GM23248 (cell line): ENCODE measurements at places on chromosomes 16 and 17. TPM values are rescaled to one million over a fixed set of nuclear protein-coding genes. Genes with fewer than 3 reads are reported as not detected.

VMP1 gene
- total RNA-seq: 214 and 216 TPM in 2 replicates

LYRM9 gene
- 11.3 and 18.6 TPM in 2 replicates for total RNA-seq

HYDIN gene
- total RNA-seq: 0.54 TPM in 1 of 2 replicates, not detected in the other

CDYL2 gene
- total RNA-seq: 5.2 and 15.7 TPM in 2 replicates

OR1F1 gene
- 5.3 TPM in 1 of 2 replicates, not detected in the other for total RNA-seq

KIF18B gene
- 1.4 and 2.1 TPM in 2 replicates for total RNA-seq

KRT24 gene
- not detected in 2 replicates for total RNA-seq

CX3CL1 gene
- not detected in 2 replicates for total RNA-seq

SCGB1C2 gene
- not detected in 2 replicates for total RNA-seq

SKAP1 gene
- not detected in 2 replicates for total RNA-seq

GRCh38 chr17:6069539-6070429 is at the start of gene WSCD1:
Gene WSCD1 (plus strand): TSS chr17:6070379. CDS start chr17:6080659, 10,280 bp downstream.
- H3K36me3 ChIP-seq: no peaks in the 10 kb centered on the region
- no peaks in the 10 kb centered on the region for H3K4me1 ChIP-seq
- H3K27ac ChIP-seq: no peak within 1 kb of the TSS
- DNase-seq: peak; percentile 21
- no peak within 1 kb of the TSS for H3K4me3 ChIP-seq

DNA sequence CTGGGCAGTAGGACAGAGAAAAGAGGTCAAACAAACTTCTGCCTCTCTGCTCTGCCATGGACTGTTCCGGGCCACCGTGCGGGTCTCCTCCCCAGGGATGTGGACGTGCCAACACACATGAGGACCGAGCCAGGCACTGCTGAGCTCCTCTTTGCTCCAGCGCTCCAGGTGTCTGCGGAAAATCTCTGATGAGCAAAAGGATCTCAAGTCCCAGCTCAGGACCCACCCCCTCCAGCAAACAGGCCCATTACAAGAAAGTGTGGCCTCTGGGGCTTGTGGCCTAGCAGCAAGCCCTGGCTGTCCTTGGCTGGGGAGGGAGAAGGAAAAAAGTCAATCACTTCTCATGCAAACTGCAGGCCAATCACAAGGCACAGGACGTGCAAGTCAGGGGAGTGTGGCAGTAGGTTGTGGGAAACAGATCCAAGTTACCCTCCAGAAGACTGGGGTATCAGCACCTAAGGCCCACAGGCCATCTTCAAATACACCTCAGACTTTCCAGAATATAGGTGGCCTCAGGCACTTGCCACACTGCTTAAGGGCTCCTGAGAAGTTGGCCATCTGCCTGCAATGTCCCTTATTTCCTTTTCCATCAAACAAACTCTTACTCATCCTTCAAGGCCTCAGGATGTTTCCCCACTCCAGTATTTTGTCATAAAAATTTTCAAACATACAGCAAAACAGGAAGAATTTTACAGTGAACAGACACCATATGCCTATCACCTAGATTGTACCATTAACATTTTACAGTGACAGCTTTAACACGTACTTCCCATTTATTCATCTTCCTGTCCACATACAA is 36.0 kb upstream of the SREBF1 start:
- H3K36me3 ChIP-seq: peaks cover 14% of the 10 kb centered on the region; the same call in 1 of the 2 replicates
- no peak overlapping the region for H3K4me3 ChIP-seq
- peaks cover 16% of the 10 kb centered on the region for H3K4me1 ChIP-seq
- no peak overlapping the region for H3K27ac ChIP-seq
- H3K27me3 ChIP-seq: no peaks in the 10 kb centered on the region
- DNase-seq: no peak

GRCh38 chr16:48526058-48526957 is 83.7 kb downstream of the N4BP1 start:
- H3K36me3 ChIP-seq: no peaks in the 10 kb centered on the region
- H3K27me3 ChIP-seq: no peaks in the 10 kb centered on the region
- no peak overlapping the region for H3K4me3 ChIP-seq
- H3K4me1 ChIP-seq: no peaks in the 10 kb centered on the region
- no peak for DNase-seq

GRCh38 chr17:205817-206216 is 24.4 kb upstream of the DOC2B start:
- H3K27ac ChIP-seq: no peak overlapping the region
- H3K27me3 ChIP-seq: peaks cover 17% of the 10 kb centered on the region
- no peaks in the 10 kb centered on the region for H3K36me3 ChIP-seq
- DNase-seq: no peak
- H3K4me1 ChIP-seq: no peaks in the 10 kb centered on the region

GRCh38 chr17:37682007-37682406 is 38.8 kb upstream of the DDX52 start:
- no peak for DNase-seq
- H3K27ac ChIP-seq: no peak overlapping the region
- H3K27me3 ChIP-seq: no peaks in the 10 kb centered on the region
- H3K4me3 ChIP-seq: no peak overlapping the region
- no peaks in the 10 kb centered on the region for H3K4me1 ChIP-seq
- H3K36me3 ChIP-seq: no peaks in the 10 kb centered on the region

- H3K4me3 ChIP-seq: no peak overlapping the region
- peaks cover 16% of the 10 kb centered on the region for H3K4me1 ChIP-seq
- no peaks in the 10 kb centered on the region for H3K27me3 ChIP-seq
These were observed 27.7 kb downstream of the PRMT7 start for GRCh38 chr16:68338326-68339119.

DNA sequence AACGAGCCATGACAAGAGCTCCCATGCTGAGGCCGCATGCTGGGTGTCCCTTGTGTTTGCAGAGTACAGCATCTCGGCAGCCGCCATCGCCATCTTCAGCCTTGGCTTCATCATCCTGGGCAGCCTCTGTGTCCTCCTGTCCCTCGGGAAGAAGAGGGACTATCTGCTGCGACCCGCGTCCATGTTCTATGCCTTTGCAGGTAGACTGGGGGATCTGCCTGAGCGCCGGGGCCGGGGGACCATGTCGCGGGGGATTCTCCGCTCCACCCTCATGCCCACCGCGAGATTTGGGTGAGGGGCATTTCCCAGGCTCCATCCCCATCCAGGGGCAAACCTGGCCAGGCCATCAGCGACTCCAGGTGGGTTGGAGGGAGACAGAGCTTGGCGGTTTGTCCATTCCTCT is 10.7 kb downstream of the CACNG1 start:
- H3K27ac ChIP-seq: no peak overlapping the region
- H3K4me1 ChIP-seq: no peaks in the 10 kb centered on the region
- no peaks in the 10 kb centered on the region for H3K36me3 ChIP-seq
- DNase-seq: no peak
- peaks cover 3% of the 10 kb centered on the region; the same call in 1 of the 2 replicates for H3K27me3 ChIP-seq
- H3K4me3 ChIP-seq: no peak overlapping the region

GRCh38 chr17:44372036-44372435 is 8.4 kb upstream of the FAM171A2 start:
- DNase-seq: no peak
- no peaks in the 10 kb centered on the region for H3K36me3 ChIP-seq
- no peak overlapping the region for H3K4me3 ChIP-seq
- no peak overlapping the region for H3K27ac ChIP-seq
- H3K27me3 ChIP-seq: peaks cover 13% of the 10 kb centered on the region; the same call in 1 of the 2 replicates

DNA sequence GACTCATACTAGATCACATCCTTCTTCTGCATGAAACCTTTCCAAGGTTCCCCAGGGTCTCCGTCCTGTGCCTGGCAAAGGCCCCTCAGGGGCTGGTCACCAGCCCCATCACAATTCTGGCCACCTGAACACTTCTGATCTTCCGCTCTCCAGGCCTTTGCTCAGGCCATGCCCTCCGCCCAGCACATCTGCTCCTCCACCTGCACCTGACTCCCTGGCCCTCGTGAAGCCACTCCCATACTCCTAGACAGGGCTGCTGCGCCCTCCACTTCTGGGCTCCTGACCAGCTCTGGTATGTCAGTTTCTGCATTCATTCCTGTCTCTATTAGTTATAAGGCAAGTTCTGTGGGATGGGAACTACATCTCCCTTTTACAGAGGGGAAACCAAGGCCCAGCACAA is 1.9 kb upstream of the MYL11 start:
- H3K4me3 ChIP-seq: no peak overlapping the region
- no peaks in the 10 kb centered on the region for H3K36me3 ChIP-seq
- no peaks in the 10 kb centered on the region for H3K27me3 ChIP-seq
- H3K4me1 ChIP-seq: peaks cover 14% of the 10 kb centered on the region
- H3K27ac ChIP-seq: no peak overlapping the region

DNA sequence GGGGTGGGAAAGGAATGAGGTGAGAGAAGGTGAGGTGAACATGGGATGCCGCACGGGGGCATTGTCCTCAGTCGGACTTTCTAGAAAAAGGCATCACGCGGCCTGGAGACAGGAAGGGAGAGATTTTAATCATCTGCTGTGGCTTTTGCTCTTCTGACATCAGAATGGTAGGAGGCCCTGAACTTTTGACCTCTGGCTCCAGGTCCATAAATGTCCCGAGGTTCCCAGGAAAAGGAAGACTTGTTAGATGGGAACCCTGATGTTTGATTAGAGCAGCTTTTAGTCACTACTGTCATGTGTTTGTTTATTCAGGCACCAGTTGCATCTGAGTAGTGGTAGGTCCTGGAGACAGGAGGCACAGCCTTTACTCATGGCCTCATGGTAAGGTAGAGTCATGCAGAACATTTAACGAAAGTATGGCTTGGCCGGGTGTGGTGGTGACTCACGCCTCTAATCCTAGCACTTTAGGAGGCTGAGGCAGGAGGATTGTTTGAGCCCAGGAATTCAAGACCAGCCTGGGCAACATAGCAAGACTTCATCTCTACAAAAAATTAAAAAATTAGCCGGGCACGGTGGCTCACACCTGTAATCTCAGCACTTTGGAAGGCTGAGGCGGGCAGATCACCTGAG is 203.1 kb downstream of the MSI2 start:
- no peak overlapping the region for H3K4me3 ChIP-seq
- no peaks in the 10 kb centered on the region for H3K36me3 ChIP-seq
- peak; percentile 60 for DNase-seq
- H3K4me1 ChIP-seq: peaks cover 18% of the 10 kb centered on the region
- H3K27me3 ChIP-seq: no peaks in the 10 kb centered on the region

- H3K27me3 ChIP-seq: no peaks in the 10 kb centered on the region
- DNase-seq: peak; percentile 62
- H3K27ac ChIP-seq: no peak overlapping the region
- H3K36me3 ChIP-seq: peaks cover 8% of the 10 kb centered on the region; the same call in 1 of the 2 replicates
These were observed 23.8 kb downstream of the SPHK1 start for GRCh38 chr17:76408037-76408849.

DNA sequence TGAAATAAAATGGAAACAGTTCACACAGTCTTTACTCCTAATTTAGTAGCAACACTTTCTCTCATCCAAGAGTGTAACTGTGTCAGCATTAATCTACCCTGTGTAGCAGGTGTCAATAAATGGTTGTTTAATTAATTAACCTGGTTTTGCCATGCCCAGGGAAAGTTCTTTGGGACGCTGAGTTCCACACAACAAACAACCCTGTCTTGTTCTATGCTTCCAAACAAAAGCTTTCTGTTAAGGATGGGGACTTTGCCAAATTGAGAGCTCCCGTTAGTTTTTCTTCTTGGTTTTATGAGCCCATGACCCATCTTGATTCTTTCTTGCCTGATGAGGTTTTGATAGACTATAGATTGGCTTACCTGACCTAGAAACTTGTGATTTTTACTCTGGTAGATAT is 530.1 kb downstream of the KCNJ2 start:
- H3K36me3 ChIP-seq: no peaks in the 10 kb centered on the region
- no peak for DNase-seq
- H3K27me3 ChIP-seq: no peaks in the 10 kb centered on the region

GRCh38 chr16:795580-796229 is 4.8 kb downstream of the GNG13 start:
- no peak for DNase-seq
- peaks cover 8% of the 10 kb centered on the region for H3K27me3 ChIP-seq
- no peaks in the 10 kb centered on the region for H3K36me3 ChIP-seq
- H3K27ac ChIP-seq: no peak overlapping the region

GRCh38 chr17:47872651-47873161 is 21.7 kb upstream of the SP6 start:
- H3K27ac ChIP-seq: no peak overlapping the region
- peaks cover 26% of the 10 kb centered on the region for H3K27me3 ChIP-seq
- H3K4me1 ChIP-seq: 0 out of 2 replicates have a peak, but pooled peaks cover 13% of the 10 kb centered on the region
- H3K4me3 ChIP-seq: 0 out of 2 replicates have a peak overlapping the region, but pooled peaks have one; percentile 16
- DNase-seq: no peak
- H3K36me3 ChIP-seq: no peaks in the 10 kb centered on the region

DNA sequence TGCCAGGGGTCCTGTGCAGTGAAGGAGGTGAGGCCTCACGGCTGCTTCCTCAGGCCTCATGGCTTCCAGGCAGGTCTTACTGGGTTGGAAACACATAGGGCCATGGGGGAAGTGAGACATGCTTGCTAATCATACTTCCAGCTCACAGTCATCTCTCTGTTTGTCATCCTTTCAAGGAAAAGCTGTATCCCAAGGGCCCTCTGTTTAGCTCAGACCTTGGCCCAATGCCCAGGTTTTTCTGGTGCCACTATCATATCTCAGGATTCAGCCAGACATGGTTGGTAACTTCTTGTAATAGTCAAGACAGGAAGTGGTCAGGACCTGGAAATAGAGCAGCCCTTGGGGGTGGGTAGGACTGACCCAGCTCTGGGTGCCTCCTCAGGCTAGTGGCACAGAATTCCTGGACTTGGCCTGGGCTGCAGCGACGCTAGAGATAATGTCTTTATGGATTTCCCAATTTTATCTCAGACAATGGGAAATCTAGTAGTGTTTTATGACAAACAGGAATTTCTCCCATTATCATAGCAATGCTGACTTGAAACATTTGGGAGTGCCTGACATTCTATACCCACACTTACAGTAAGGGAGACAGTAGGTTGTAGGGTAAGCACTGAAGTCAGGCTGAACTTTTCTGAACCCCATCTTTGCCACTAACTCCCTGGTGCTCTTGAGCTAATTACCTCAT is 13.5 kb upstream of the ITGB3 start:
- H3K4me1 ChIP-seq: peaks cover 21% of the 10 kb centered on the region
- H3K36me3 ChIP-seq: no peaks in the 10 kb centered on the region
- peak overlapping the region; percentile 70 for H3K27ac ChIP-seq

DNA sequence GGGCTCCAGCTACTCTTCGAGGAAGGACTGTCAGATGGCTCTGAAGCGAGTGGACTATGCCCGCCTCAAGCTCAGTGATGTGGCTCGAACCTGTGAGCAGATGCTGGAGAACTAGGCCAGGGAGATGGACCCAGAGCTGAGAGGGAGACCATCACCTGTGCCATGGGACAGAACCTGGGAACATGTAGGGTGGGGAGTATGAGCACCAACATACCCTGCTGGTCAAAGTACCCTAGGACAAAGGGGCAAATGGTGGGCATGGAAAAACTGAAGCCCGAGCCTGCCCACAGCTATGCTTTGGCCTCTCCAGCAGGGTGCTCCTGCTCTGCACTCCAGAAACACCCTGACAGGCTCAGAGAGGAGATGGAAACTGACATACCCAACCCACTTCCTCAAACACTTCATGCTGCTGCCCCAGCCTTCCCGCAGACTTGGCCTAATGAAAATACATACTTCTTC is 1.9 kb downstream of the MED11 start:
- H3K4me1 ChIP-seq: peaks cover 5% of the 10 kb centered on the region; the same call in 1 of the 2 replicates
- no peak overlapping the region for H3K27ac ChIP-seq
- no peak for DNase-seq
- no peaks in the 10 kb centered on the region for H3K27me3 ChIP-seq
